Stimulated activated effector memory CD8-positive, alpha-beta T cell treated with anti-CD3 and anti-CD28 coated beads, Interleukin-12 subunit alpha, Interleukin-12 subunit beta, amount 100 ng/mL, for 72 hours (primary cell): ENCODE measurements at places on chromosomes 2 and 18.

DNA sequence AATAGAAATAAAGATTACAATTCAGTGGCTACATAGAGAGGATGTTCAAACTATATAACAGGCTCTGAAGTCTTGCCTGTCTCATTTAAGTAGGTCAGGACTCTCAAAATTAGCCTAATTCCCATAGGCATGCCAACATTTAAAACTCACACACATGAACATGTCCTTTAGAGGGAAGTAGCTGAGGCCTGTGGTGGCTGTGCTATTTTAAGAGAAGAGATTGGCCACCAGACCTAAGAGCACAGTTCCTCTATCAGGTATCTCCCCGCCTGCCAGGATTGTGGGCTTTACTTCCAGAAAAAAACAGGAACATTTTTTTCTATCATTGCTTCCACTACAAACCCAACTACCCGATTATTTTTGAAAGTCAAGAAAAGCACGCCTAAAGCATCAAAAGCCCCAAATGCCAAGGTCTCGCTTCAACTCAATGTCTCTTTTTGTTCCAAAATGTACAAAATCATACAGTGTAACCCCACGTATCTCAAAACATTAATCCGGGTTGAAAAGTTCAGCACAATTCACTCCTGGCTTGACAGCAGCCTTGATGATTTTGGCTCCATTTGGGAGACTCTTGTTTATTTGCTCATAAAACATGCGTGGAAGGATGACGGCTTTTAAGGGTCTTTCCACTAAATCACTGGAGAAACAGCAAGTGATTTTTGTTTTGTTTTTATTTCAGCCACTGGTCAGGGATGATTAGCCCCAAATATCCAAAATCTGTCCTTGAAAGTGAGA lies 15.3 kb downstream of the FHL2 start:
- DNase-seq, result no peak

DNA sequence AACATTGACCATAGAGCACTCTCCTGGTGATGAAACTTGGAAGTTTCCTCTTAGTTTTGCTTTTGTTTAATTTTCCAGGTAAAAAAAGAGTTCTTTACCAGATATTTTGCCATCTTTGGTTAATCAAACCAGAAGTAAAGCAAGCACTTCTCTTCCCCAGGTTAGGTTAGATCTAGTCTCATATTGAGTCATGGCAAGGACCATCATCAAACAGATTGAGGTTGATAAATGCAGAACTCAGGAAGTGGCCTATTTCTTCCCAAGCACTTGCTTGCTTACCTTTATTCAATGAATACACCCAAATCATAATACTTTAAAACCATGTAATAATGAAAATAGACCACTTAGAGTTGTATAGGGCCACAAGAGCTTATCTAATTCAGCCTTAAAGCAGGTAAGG lies 23.4 kb downstream of the DNAH6 start:
- no peak for DNase-seq

DNA sequence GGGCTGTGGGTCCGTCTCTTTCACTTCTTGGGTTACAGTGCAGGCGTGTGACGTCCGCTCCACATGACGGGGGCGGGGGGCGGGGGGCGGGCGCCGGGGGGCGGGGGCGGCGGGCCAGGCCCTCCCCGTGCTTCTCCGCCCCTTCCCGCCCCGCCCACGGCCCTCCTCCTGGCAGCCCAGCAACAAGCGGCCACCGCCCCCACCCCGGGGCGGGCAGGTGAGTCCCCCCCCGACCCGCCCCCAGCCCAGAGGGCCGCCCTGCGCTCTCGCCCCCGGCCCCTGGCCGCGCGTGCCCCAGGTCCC lies 3.6 kb downstream of the ZNF516 start:
- no peak for DNase-seq

GRCh38 chr2:66496670-66497420 lies 61.9 kb downstream of the MEIS1 start:
- DNase-seq, result no peak

- DNase-seq, result no peak
Observed at GRCh38 chr2:42554392-42554791, 14.0 kb upstream of the MTA3 start.

DNA sequence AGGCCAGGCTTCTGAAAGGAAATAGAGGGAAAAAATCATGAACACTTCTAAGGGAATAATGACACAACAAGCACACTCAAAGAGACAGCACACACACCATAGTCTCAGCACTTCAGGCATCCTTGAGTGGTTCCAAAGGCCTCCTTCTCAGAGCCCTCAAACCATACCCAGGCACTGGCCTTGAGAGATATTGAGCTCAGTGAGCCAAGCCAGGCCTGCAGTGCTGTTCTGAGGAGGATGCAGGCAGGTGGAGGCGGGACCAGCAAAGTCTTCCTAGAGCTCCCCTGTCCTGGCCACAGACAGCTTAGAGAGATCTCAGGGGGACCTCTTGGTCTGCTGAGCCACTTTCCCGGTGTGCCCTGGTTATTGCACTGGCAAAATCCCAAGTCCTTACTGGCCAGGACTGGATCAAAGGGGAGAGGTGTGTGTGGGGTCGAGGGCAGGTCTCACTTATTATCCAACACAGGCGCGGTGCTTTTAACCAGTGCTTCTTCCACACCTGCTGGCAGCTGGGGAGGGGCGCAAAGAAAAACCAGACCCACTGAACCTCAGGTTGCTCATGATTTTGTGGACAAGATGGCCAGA lies 86.8 kb upstream of the HAAO start:
- no peak for DNase-seq

- no peak for DNase-seq
Observed at GRCh38 chr2:231041061-231041689, 3.9 kb downstream of the C2orf72 start.

DNA sequence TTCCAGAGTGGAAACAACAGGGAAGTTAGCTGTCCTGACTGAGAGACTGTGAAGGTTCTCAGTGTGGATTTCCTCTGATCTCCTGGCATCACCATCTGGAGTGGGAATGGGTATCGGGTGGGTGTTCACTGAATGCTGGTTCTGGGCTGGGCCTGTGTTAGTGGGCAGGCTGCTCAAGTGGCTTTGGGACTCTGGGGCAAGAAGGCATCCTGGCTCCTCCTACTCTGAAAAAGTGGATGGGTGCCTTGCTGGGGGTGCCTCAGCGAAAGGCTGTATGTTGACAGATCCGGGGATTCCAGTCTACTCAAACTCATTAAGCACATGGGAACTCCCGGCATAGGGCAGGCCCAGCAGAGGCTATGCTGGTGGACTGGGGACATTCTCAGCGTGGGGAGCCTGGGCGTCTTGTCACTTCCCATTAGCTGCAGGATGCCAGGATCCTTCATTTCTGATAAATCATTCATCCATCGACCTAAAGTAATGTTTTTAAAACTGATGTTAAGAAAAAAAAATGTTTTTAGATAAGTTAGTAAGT lies 27.5 kb upstream of the CHRNA1 start:
- no peak for DNase-seq

GRCh38 chr2:18408638-18409037 lies 151.8 kb downstream of the RDH14 start:
- no peak for DNase-seq

DNA sequence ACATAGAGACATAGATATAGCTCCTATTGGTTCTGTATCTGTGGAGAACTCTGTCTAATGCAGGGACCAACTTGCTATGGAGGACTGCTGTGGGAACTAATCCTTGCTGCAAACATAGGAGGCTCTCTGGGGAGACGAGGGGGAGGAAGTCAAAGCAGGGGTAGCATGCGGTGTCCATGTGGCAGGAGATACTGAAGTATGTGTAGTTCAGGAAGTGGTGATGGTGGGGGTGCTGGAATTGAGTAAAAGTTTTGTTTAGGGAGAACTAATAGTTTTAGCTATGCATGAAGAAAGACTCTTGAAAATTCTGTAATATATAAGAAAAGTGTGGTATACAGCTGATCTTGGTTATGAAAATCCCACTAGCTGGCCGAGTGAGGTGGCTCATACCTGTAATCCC lies 62.0 kb downstream of the ANKRD44 start:
- peak; percentile 56 for DNase-seq

- DNase-seq, result no peak
Observed at GRCh38 chr2:28166956-28167355, 225.7 kb upstream of the FOSL2 start.

- DNase-seq, result peak; percentile 54
Observed at GRCh38 chr2:73175663-73176204, 26.6 kb upstream of the NOTO start.

DNA sequence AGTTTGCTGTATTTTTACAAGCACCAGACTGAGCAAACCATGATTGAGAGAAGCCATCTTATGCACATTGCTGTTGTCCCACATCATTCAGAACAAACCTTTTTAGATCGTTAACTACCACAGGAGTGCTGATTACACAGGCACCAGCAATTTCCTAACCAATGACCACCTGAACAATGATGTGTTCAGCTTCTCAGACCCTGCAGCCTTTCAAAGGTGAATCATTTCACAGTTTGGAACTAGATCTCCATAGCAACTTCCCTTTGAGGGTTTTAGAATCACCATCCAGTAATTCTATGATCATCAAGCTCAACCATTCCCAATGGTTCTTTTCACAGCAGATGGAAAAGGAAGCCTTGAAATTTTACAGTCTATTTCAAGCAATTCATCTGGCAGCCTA lies 71.4 kb downstream of the OLA1 start:
- no peak for DNase-seq

DNA sequence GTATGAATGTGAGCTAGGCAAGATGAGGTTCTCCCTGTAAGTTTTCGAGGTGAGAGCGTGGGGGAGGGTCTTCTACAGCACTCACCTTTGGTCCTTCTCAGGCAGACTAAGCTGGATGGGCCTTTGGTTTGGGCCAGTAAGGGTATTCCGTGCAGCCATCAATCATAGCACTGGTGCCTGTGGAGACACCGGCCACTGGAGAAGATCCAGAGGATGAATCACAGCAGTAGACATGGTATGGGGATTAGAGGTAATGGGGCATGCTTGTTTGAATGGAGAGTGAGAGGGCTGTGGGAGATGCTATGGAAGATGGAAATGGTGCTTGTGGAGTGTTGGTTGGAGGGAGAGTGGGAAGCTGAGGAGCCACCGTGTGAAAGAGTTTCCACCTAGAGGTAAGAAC lies 16.1 kb downstream of the MAPRE3 start:
- no peak for DNase-seq

- no peak for DNase-seq
Observed at GRCh38 chr2:99414566-99414965, 75.3 kb downstream of the REV1 start.

DNA sequence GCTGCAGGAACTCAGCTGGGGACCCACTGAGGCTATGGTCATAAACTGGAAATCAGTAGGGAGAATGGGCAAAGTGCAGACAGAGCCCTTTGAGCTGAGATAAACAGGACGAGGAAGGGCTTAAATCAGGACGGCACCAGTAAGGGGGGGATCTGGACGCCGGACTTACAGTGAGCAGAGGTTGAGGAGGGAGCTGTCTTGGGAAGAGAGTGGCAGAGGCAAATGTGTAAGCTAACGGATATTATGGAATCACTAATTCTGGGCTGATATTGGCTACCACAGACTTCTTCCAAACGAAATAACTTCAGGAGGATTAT lies 539 bp downstream of the CYP27A1 start:
- no peak for DNase-seq

DNA sequence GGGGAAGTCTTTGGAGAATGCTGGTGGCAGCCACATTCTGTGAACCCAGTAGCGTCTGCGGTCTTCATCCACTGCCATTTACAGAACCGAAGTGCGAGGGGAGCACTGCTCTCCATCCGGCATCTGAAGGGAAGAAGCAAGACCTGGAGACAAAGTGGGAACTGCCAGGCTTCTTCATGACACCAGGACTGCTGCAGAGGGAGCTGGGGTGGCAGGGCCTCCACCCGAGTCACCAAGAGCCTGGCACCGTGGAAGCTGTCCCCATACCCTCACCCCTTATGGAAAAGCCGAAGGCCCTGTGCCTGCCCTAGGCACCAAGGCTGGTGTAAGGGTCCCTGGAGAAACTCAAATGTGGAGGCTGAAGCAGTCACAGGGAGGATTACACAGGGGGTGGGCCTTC lies 79.8 kb downstream of the CIB4 start:
- DNase-seq, result no peak

- no peak for DNase-seq
Observed at GRCh38 chr2:191202881-191203397, 42.3 kb upstream of the MYO1B start.

DNA sequence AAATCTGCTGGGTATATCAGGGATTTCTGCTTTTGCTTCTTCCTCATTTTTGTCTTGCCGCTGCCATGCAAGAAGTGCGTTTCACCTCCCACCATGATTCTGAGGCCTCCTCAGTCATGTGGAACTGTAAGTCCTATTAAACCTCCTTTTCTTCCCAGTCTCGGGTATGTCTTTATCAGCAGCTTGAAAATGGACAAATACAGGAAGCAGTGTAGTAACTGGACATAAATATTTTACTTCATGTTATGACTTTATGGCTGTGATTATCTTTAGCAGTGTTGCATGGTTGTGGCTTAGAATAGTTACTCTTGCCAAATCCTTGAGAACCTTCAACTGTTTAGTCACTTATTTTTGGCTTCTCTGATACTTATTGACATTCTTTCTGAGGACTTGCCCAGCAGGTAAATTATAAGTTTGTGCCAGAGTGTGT lies 66.2 kb upstream of the DLX2 start:
- DNase-seq, result no peak

GRCh38 chr2:218354850-218355443 lies 1.7 kb upstream of the CATIP start:
- no peak for DNase-seq

DNA sequence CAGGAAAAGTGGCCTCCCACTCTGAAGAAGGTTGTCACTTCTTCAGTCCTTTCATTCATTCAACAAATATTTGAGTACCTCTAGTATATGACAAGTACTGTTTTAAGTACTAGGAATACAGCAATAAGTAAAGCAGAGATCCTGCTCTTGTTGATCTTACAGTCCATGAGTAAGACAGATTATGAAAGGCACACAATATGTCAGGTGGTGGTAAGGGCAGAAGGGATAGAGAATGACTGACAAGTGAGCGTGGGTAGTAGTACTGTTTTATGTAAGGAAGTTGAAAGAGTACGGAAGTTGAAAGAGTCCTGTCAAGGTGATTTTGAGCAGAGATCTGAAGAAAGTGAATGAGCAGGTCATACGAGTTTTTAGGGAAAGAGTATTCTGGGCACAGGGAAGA lies 111.3 kb downstream of the GALNT1 start:
- DNase-seq, result no peak

GRCh38 chr2:138537170-138537915 lies 35.8 kb downstream of the SPOPL start:
- DNase-seq, result no peak

DNA sequence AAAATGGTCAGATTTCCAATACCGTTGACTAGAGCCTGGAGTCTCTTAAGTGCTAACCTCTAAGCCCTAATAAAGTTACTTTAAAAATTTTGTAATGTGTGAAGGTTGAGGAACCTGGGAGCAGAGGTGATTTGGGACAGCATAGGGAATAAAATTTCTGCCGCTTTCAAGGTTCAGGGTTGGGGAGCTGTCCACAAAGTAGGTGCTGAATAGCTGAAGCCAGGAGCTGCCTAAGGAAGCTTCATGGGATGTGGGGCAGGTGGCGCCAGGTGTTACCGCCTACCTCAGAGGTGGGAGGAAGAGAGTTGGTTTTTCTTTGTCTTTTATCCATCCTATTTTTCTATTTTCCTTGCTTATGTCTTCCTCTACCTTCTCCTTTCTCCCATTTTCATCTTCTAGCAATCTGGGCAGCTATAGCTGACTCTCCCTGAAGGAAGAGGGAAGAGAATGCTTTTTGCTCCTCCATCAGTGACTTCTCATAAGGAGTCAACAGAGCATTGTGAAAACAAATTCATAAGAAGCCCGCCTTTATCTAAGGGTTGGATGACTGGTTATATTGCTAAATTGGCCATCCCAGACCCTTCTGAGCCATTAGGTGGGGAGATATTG lies 178.7 kb downstream of the CLIP4 start:
- no peak for DNase-seq

GRCh38 chr2:3535794-3536681 lies 16.7 kb upstream of the ADI1 start:
- DNase-seq, result no peak

- DNase-seq, result no peak
Observed at GRCh38 chr2:28394331-28394877, 1.7 kb downstream of the FOSL2 start.
